GM04504 (cell line): ENCODE measurements at places on chromosomes 11 and 22.

DNA sequence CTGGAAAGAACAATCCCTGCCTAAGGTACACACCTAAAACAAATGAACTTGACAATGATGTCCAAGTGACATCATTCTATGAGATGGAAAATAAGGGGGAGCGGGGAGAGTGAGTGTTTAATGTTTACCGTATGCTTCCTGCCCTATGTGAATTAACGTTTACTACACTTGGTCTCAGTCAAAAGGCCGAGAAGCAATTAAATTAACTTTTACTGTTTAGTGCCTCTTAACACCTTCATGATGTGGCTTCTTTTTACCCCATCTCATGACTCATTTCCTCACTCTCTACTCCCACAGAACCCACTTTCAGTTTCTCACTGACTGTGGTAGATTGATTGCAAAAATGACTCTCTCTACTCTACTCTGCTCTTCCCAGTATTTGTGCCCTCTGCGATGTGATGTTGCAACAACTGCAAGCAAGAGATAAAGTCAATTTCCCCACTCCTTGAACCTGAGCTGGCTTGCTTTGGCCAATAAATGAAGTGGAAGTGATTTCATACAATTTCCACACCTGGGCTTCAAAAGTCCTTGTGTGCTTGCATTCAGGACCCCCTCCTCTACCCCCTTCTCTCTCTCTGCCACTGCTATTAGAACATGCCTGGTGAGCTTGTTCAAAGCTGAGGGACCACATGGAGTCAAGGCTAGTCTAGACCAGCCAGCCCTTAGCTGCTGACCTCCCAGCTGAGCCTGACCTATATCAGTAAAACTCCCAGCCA is 11.6 kb upstream of the ALKBH3 start:
- DNase-seq: peak; percentile 59

DNA sequence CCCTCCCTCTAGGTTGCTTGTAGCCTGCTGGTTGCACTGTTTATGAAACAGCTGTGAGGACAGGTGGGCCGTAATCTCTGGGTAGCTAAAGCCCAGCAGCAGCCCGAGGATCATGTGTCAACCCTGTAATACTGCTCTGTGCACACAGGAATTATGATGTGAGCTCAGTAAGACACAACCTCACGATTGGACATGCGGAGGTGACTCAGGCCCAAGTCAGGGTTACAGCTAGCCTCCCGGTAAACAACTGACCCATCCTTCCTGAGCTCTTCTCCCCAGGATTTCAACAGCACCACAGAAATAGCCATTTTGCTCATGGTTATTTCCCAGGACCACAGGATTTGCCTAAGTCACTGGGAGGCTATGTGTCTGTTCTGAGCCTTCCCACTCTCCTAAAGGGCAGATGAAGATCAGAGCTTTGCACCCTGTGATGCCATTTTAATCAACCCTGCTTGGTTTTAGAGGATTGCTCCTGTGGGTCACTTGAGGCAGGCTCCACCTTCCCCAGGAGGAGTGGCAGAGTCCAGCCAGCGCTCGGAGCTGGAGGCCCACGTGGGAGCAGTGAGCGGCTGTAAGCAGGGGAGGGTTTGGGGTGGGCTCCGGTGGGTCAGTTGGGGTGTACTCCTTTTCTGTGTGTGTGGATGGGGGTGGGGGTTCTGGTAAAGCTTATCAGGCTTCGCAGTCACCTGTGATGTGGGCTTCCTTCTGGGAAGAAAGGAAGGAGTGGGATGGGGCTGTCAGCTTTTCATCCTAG is at the start of gene AMPD3:
AMPD3 (plus strand) TSS at position 387 of the 754 bp plus-strand sequence. CDS start 6,256 bp downstream, outside the sequence.
- peak; percentile 91 for DNase-seq

DNA sequence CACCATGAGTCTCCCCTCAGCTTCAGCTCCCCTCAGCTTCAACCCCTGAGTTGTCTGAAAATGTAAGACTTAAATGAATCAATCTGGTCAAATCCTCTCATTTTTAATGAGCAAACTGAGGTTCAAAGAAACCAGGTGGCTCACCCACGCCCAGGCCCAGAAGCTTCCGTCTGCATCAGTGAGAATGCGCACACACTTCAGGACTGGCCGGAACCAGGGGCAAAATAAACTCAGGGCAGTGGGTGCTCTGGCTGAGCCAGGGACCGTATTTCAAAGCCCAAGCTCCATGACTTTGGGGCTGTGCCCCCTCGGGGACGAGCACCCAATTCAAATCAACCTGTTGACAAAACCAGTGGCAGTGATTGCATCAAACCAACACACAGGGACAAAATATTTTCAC is 3.1 kb downstream of the SULT4A1 start:
- no peak for DNase-seq

DNA sequence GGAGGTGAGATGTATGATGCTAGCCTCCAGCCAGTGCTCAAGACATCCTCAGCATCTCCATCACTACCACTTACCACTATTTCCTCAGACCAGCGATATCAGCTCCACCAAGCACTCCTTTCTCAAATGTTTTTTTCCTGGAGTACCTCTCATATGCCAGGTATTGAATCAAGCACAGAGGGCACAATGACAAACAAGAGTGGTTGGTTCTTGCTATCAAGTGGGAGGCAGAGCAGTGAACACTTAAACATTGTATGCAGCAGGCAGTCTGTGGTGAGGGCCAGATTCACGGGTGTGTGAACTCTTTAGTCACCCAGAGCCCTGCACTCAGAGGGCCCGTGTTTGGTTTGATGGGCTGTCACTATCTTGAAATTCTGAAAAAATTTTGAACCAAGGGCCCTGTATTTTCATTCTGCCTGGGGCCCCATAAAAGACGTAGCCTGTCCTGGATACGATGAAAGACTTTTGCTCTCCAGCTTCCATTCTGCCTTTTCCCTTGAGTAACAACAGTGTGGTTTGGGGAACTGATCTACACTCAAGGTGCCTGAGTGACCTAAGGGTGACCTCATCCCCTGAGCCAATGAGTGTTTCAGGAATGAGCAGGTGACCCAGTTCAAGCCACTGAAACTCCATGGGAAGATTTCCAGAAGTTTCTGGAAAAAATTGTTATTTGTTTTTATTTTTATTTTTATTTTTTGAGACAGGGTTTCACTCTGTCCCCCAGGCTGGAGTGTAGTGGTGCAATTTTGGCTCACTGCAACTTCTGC is 348.4 kb upstream of the NARS2 start:
- DNase-seq: no peak

DNA sequence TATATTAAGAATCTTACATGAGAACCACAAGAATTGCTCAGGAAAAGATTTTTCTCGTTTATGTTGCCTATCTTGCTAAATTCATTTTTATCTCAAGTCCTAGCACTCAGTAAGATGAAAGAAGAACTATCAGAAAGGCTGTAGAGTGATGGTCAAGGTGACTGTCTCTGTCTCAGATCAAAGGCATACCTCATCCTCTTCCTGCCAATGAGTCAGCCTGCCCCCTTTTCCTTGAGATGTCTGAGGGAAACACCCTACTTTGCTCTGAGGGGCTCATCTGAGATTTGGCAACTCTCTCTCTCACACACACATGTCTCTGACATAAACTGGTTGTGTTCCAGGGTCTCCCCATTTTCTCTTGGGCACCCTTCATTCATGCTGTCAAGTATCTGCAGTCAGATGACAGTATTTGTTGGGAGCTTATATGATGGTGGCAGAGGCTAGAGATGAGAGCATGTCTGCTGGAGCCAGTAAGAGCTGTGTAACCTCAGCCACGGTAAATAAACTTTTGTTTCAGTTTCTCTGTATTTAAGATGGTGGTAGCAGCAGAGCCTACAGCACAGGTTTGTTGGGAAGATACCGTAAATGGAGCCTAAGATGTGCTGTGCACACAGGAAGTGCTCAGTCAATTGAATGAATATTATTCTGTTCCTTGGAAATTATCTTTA is 1.6 kb downstream of the MMP27 start:
- no peak for DNase-seq

DNA sequence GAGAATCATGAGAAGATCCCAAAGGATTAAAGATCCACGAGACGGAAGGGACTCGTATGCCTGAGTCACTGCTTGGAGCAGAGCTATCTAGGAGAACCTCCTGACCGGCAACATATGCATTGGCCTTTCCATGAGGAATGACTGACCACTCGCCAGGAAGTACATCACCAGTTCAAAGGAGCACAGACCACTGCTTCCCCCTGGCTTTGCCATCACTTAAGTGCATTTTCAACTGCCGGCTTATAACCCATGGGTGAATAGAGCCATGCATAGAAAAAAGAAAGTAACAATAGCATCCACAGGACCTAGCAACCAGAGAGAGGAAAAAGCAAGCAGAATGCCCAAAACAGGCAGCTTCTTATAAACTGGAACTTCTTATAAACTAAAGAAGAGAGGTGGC is 98.3 kb upstream of the ZC3H12C start:
- DNase-seq: no peak

DNA sequence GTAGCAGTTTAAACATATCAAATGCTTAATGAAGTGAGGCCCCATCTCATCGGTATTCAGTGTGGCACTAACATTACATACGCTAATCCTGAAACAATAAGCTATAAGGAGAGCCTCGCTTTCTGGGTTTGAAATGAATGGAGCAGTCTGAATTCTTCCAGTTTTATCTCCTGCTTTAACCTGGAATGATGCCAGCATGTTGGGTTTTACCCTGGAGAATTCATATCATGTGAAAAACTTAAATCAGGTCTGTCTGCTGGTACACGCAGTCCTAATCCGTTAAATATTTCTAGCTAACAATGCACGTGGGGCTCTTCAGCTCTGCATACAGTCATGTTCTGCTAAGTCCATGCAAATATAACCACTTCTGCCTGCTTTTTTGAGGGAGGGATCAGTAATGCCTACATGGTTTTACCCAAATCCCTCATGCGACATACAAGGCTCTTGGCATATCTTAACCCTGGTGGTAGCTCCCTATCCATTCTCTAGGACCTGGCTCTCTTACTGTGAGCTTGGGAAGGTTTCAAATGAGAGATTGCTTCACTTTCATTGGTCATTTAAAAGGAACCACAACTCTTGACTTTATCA is 92.7 kb downstream of the COMMD9 start:
- DNase-seq: no peak

DNA sequence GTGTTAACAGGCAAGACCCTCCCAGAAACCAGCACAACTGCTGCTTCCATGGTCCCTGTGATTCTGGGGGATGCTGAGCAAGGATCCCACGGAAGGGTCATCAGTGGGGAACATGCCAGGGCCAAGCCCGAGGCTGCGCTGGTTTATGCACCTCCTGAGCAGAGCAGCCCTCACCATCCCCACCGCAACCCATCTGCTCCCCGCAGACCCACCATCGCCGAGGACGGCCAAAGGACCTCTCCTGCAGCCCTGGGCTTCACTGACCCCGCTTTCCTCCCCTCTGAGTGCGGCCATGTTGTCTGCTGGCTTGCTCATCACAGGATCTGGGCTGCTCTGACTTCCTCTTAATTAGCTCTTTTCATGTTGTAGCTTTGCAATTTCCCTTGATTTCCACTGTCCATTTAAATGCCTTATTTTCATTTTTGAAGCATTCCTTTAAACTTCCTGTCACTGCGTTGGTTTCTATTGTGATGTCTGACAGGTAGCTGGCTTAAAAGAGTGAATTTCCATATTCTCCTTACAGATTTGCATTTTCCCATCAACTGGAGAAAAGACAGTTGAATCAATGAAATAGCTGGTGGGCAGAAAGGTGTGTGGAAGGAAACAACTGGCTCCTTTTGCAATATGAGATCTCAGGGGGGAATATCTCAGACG is 14.9 kb downstream of the TP53AIP1 start:
- DNase-seq: no peak

DNA sequence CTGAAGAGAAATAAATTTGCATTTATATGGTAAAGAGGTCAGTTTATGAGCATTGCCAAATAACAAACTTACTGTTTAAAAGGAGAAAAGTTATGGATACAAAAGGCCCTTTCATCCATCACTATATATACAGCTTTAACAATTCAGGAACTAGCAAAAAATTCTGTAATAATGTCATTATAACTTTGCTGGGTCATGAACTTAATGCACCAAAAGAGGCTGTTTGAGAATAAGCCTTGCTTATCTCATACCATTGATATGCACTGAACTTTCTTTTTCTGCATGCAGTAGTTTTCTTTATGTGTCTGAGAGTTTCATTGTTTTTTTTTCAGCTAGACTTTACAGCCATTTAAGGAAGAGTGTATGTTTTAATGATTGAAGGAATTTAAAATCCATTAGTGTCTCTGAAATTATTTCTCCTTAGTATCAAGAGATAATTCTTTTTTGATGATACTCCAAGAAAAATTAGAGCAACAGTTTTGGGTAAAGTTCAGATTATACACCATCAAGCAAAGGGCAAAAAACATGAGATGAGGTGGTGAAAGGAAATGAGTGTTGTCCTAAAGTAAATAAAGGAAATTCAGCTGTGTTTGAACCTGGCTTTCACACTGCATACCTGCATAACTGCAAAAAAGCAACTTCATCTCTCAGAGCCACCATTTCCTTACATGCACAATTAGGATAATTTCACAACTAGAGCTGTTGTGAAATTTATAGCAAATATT is 188.2 kb upstream of the ANO3 start:
- no peak for DNase-seq

- peak; percentile 83 for DNase-seq
Measured at GRCh38 chr22:18075720-18076497, 1.9 kb upstream of the PEX26 start.

DNA sequence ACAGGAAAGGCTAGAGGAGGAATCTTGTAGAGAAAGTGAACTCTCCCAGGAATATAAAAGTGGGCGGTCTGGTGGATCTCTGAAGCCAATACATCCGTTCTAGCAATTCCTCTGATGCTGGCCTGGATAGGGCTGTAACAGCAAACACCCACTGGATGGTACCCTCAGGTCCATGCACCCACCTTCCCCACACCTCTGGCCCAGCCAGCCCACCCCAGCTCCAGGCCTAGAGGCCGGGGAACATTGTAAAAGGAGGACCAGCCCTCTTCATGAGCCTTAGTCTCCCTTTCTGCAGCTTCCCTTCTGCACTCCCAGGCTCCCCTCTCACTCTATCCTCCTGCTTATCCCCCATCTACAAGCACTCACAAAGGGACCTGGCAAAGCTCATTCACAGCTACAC is 443.9 kb downstream of the BUD13 start:
- DNase-seq: no peak

GRCh38 chr11:116925050-116925449 is 87.6 kb upstream of the APOA1 start:
- no peak for DNase-seq
